ENCODE measurements at places on chromosomes 16 and 17. TPM values are rescaled to one million over a fixed set of nuclear protein-coding genes. Genes with fewer than 3 reads are reported as not detected.

- no peak for DNase-seq
Measured at GRCh38 chr17:213286-214105, 32.0 kb upstream of the DOC2B start.

Gene GUCY2D
- not detected for total RNA-seq

DNA sequence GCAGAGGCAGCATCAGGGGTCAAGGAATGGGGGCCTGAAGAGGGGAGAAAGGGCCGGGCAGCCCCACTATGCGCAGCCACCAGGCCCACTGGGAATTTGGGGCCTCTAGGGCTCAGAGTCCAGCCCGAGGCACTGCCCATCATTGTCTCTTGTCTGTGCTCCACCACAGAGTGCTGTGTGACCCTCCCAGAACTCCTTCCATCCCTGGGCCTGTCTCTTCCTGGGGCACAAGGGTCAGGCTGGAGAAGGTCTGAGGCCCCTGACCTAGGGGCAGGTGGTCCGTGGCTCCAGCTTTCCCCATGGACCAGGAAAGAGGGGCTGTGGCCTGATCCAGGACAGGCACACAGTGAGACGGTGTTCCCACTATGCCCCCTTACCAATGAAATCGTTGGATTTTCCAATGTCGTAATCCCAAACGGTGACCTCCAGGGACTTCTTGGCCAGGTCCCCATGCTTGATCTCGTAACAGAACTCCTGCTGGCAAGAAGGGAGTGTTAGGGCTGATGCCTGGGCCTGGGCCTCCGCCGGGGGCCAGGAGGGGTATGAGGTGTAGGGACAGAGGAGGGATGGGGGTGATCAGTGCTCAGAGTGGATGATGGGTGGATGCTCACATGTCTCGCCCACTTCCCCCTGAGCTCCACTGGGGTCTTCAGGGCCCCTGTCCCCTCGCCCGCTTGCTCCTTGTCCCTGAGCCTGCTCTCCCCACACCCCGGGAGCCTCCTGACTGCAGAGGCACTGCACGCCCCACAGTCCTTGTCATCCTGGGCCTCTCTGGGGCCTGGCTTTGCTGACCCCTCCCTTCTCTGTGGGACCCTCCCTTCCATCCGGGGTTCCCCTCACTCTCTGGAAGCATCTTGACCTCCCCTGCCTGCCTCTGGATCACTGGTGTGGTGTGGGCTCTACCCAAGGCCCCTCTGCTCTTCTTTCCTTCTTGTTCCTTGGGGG, 10.7 kb downstream of the SCGB1C2 start:
- no peak for DNase-seq

Gene CLDN7
- 114 TPM for total RNA-seq

GRCh38 chr16:12688951-12689850, 114.5 kb downstream of the CPPED1 start:
- no peak for DNase-seq

- no peak for DNase-seq
Measured at GRCh38 chr17:16493531-16494046, 1.6 kb upstream of the LRRC75A start.

DNA sequence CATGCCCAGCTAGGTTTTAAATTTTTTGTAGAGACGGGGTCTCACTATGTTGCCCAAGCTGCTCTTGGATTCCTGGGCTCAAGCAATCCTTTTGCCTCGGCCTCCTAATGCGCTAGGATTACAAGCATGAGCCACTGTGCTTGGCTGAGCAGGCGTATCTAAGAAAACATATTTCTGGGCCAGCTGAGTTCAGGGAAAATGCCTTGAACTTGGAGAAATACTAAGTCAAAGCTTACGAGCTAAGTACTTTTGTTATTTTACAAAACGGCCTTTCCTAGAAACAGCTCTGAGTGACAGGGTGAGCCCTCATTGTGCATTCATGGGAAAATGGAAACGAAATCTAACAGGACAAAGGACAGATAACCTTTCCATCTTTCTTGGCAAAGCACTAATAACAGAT, 24.7 kb downstream of the DNAI2 start:
- no peak for DNase-seq

- no peak for DNase-seq
Measured at GRCh38 chr17:4600563-4600962, 16.2 kb downstream of the SMTNL2 start.

DNA sequence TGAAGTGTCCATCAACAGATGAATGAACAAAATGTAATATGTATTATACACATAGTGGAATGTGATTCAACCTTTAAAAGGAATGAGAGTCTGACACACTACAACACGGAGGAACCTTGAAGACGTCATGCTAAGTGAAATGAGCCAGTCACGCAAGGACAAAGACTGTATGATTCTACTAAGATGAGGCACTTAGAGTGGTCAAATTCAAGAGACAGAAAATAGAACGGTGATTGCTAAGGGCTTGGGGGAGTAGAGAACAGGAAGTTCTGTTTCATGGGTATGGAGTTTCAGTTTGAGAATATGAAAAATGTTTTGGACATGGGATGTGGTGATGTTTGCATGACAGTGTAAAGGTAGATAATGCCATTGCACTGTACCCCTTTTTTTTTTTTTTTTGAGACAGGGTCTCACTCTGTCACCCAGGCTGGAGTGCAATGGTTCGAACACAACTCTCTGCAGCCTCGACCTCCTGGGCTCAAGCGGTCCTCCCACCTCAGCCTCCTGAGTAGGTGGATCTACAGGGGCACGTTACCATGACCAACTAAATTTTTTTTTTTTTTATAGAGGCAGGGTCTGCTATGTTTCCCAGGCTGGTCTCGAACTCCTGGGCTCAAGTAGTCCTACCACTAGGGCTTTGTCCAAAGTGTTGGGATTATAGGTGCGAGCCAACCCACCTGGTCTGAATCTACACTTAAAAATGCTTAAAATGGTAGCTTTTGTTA, 2.9 kb upstream of the CCDC102A start:
- no peak for DNase-seq

Gene NSMCE1
- 32.4 TPM for total RNA-seq

- DNase-seq, result no peak
Measured at GRCh38 chr17:57425903-57426880, 169.9 kb downstream of the MSI2 start.

All from right lobe of liver (tissue), 6 donors.